NCI-H524 treated with DMSO at 0.1 percent for 48 hours (cell line): ENCODE measurements at places on chromosomes 2 and 18.
A peak's percentile ranks its signal among the peaks of the same experiment; 100 is the strongest.

DNA sequence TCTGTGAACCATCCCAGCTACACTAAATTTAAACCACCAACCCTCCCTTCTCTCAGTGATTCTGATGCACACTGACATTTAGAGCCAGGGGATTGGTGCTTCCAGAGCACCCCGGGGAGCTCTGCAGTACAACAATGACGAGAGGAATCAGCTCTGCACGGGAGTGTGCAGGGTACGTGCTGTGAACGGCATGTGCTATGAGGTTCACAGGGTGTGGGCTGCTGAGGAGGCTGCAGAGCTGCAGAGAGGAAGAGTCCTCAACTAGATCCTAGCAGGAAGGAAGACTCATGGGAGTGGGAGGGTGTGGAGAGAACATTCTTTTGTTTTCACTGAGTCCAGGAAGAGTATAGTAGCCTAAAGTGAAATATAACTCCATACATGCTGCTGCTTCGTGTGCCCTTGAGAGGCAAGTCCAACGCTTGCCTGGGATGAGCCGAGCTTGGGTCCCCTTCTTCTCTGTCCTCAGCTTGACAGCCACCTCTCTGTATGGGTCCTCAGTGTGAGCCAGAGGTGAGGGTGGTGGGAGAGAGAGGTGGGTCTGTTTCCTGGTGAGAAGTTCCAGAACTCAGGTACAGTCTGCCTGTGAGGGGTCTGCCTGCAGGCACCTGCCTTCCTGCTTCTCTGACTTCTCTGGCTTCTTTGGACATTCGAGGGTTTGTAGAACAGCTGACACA lies 118.8 kb downstream of the CTIF start:
- no peak for DNase-seq

DNA sequence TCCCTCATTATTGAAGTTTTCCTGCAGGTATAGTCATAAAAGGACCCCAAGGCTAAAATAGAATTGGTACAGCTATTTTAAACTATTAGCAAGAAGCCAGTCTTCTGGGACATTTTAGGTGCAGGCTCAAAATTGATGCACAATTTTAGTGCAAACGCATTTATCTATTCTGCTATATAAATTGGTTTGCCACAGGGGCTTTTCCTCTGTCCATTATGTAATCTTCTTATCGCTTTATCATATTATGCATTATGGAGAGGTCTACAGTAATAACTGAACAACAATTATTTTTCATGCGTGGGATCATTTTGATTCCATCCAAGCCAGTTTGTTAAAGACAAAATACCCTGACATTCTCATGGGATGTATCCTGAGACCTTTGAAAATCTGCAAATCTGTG lies 54.6 kb downstream of the RBM43 start:
- DNase-seq: no peak

DNA sequence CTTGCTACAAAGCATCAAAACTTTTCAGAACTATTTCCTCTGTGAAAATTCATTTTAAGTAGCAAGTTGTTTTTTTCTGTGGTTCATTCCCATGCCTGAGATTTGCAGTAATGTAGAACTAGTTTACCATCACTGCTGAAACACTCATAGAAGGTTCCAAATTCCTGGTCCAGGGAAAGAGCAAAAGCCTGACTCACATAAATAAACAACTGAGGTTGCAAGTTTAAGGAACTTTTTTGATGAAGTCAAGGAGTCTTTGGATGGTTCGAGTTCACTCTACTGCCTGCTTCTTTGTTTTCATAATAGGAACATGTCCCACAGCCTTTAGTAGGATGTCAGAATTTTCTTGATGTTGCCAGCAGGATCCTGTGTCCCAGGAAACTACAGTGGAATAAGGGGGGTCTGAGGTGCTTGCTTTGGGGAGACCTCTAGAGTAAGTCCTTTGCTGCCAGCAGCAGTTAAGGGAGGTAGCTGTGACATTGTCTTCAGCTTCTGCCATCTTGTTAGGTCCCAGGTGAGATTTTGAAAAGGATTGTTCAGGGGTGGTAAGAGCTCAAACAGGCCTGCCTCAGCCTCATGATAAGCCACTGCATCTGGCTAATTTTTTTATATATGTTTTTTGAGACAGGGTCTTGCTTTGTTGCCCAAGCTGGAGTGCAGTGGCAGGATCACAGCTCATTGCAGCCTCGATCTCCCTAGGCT lies 43.9 kb downstream of the ACSL3 start:
- no peak for DNase-seq

- DNase-seq: no peak
Measured at GRCh38 chr2:74225698-74226459, 27.5 kb downstream of the MTHFD2 start.

- no peak for DNase-seq
Measured at GRCh38 chr2:109213646-109214433, 84.8 kb downstream of the SH3RF3 start.

- no peak for DNase-seq
Measured at GRCh38 chr18:24934258-24934932, 417.6 kb downstream of the ZNF521 start.

GRCh38 chr2:218448934-218449333 lies 30.0 kb downstream of the VIL1 start:
- DNase-seq: no peak

- peak; percentile 20 for DNase-seq
Measured at GRCh38 chr18:832085-832681, 20.1 kb upstream of the YES1 start.

DNA sequence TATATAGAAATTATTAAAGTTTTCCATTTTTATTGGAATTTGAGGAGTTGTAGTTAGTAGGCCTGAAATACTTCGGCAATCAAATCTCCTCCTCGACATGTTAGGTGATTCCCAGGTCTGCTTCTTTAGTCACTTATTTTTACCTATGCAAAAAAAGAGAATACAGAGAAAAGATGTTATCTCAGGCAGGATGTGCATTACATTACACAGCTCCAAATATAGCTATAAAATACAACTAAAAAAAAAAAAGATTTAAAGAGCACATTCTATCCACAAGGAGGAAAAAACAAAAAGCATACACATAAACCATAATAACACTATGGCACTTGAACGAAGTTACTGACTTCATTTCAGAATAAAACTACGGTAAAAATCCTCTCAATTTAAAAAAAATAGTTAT lies 8.1 kb downstream of the STK17B start:
- no peak for DNase-seq

DNA sequence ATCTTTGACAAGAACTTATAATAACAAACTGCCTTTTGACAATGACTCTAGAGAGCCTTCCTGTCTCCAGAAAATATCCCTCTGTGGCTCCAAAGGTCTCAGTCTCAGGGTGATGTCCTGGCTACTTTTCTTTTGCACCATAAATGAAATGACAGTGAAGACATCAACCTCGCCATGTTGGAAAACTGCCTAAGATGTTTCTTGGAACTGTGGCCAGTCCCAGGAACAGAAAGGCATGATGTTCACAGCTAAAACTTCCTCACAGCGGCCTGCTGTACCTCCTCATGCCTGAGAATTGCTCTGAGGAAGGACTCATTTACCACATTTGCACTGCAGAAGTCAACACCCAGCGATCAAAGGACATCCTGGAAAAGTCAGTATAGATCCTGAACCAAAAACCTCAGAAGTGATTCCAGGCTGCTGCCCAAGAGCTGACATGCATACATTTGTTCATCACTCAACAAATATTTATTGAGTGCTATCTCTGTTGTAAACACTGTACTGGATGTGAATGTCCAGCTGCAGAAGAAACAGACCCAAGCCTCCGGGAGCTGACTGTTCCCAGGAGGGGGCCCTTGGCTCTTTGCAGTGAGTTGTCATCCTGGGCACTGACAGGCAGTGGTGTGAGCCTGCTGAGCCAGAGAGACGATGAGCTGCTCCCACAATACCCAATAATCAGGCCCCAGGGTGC lies 64.3 kb upstream of the ACSL3 start:
- DNase-seq: no peak

- DNase-seq: no peak
Measured at GRCh38 chr2:73998933-73999332, 14.2 kb downstream of the TET3 start.

DNA sequence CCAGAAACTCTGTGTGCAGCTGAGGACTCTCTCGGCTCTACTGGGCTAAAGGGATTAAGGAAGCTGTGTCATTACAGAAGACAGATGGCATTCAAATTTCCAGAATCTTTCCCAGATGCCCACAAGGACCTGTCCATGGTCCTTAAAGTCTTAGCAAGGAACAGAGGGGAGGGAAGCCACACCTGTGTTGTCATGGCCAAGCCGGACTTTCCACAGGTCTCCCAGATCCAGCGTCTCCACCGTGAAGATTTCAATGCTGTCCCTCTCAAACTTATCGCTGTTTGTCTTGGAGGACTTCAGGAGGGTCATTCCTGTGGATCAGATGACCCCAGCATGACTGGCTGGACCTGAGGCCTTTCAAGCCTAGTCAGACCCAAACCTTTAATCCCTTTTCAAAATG lies 114.5 kb downstream of the LOXHD1 start:
- peak; percentile 76 for DNase-seq

DNA sequence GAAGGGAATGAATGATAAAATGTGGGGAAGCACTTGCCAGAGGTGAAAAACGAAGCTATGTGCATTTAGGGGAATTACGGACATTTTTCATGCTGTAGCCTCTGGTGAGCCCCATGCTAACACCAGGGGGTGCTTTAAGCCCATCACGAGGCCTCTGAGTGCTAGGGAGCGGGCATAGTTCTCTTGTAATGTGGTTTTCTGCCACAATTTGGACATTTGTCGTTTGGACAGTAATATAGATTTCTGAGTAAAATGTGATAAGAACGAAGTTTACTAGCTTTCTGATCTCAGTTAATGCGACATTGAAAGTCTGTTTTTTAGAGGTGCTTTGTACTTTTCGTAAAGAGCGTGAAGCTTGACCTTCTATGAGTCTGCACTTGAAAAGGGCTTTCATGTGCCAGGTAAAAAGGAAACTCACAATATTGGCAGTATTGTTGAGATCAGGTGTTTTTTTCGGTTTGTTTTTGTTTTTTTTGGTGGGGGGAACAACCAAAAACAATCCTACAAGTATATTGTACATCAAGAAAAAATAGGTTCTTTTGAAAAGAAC lies 50.6 kb downstream of the TRAF3IP1 start:
- no peak for DNase-seq
